ENCODE measurements at places on chromosomes 4 and X.
A peak's percentile ranks its signal among the peaks of the same experiment; 100 is the strongest.

DNA sequence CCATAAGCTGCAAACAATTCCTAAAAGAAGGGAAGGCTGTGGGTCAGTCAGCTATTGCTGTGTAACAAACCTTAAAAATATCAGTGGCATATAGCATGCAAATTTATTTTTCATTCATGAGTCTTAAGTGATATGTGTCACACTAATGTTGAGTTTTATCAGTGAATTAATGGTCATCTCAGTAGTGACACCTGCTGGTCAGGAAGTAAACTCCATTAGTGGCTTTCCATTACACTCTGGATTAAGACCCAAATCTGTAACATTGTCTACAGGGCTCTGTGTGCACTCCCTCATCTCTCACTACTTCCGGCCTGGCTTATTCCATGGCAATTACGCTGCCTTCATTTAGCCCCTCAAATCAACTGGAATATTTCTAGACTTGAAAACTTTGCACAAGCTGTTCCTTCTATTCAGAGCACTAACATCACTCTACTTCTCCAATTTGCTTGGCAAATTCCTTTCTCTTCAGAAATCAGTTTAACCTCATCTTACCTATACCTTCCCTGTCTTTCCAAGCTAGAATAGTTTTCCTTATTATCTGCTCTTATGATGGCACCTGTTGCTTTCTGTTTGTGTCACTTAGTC, 217.3 kb upstream of the TAPT1 start:
- peak; percentile 17 for DNase-seq

GRCh38 chrX:23729214-23729613, 13.9 kb downstream of the ACOT9 start:
- DNase-seq, result no peak

DNA sequence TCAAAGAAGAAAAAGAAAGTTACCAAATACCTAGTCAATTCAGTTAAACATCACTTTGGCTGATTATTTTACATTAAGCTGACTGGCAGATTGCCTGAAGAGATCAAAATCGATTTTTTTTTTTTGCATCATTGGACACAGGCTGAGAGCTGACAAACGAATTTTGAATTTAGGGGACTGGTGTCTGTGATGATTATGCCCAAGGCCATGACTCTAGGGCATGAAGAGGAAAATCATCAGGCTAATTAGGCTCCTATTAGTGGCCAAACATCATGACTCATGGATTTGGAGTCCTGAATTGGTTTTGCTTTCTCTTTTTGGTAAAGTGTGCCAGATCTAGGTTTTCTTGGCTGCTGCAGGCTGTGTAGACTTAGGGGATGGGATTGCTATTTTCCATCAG, 829.3 kb upstream of the LCORL start:
- DNase-seq, result no peak

- DNase-seq, result no peak
Observed at GRCh38 chr4:54658252-54659093, 716 bp downstream of the KIT start.

- no peak for DNase-seq
Observed at GRCh38 chrX:132639446-132639845, 150.6 kb upstream of the MBNL3 start.

DNA sequence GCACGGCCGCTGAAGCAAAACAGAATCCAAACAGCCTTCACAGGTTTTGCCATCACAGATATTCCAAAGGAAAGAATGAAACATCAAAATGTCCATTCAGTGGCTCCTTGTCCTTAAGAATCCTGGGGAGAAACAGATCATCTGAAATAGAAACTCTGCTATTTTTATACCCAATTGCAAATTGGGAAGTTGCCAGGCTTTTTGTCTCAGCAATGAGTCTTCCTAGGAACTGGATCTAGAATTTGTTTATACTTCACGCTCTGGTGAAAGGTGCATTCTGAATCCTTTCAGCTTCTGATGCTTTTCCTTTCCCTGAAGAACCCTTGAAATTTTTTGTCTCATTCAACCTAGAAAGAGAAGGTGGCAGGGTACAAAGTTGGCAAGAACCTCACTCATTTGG, 218.9 kb downstream of the FBXW7 start:
- DNase-seq, result peak; percentile 12

GRCh38 chr4:42371305-42372252, 25.7 kb upstream of the SHISA3 start:
- DNase-seq, result peak; percentile 18

- DNase-seq, result no peak
Observed at GRCh38 chrX:9757366-9757765, 8.3 kb downstream of the GPR143 start.

- no peak for DNase-seq
Observed at GRCh38 chr4:41784191-41784979, 35.9 kb upstream of the PHOX2B start.

Data from smooth muscle cell of the brain vasculature (primary cell).